ENCODE measurements at places on chromosomes 2 and 18.

GRCh38 chr2:12456293-12457106 lies 260.2 kb upstream of the TRIB2 start:
- H3K27me3 ChIP-seq, result no peaks in the 10 kb centered on the region
- peak overlapping the region; percentile 74 for H3K4me3 ChIP-seq
- peak overlapping the region; percentile 96 for H3K27ac ChIP-seq

DNA sequence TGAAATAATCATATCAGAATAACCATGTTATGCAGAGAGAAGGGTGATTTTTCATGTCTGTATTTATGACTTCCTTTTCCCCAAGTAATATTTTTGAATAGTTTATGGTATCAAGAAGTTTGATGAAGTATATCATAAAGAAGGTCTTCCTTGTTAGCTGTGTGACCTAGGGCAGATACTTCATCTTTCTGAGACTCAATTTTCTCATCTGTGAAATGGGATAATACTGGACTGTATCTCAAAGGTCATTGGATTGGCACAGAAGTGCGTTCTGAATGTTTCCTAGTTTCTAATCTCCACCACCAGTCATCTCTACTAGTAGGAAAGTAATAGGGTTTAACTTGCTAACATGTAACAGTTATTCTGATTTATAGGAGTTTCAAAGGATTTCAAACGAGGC lies 52.6 kb downstream of the DGKD start:
- H3K4me1 ChIP-seq, result peaks cover 38% of the 10 kb centered on the region
- no peak overlapping the region for H3K27ac ChIP-seq
- no peak for DNase-seq

DNA sequence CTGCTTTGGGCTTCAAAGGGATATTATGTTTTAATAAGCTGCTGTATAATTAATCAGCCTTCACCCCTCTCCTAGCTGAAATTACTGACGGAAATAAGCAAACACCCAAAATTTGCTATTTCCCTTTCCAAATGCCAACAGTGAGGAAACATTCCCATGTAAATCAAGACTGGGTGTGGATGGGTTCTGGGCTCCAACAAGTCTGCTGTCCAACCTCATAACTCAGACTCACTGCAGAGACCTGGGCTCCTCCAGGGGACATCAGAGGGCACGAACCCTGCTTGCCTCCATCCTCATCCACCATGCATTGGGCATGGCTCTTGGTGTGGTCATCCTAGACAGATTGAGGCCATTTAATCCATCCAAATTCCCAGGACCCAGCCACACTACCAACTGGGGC lies 173.7 kb downstream of the C1D start:
- DNase-seq, result no peak
- peaks cover 8% of the 10 kb centered on the region for H3K27me3 ChIP-seq
- H3K27ac ChIP-seq, result no peak overlapping the region
- H3K36me3 ChIP-seq, result no peaks in the 10 kb centered on the region

DNA sequence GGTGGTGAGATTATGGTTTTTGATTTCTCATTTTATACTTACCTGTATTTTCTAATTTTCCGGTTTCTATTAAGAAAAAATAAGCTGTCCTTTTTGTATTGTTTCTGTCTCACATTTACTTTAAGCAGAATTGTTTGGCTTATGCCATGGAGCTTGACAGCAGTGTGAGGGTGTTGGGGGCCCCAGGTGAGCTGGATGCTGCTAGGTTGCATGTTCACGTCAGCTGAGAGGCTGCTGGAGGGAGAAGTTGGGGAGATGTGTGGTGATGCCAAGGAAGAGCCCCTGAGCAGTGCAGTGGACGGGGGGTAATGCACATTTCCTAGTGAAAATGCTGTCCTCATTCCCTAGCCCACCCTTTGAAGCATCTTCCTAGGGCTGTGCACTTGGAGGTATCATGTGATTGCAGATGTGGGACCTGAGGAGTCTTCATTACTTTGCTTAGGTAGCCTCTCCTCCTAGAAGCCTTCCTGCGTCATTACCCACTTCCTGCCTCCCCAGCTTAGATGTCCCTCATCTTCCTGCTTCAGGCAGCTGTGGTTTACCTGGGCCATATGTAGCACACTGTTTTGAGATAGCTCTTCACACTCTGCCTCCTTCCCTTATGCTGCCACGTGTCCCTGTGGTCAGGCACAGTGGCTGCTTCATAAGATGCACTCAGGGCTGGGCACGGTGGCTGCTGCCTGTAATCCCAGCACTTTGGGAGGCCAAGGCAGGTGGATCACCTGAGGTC lies 16.2 kb downstream of the ATG16L1 start:
- DNase-seq, result peak; percentile 76
- no peaks in the 10 kb centered on the region for H3K27me3 ChIP-seq
- H3K4me1 ChIP-seq, result peaks cover 74% of the 10 kb centered on the region
- H3K27ac ChIP-seq, result peak overlapping the region; percentile 97
- peaks cover 72% of the 10 kb centered on the region for H3K36me3 ChIP-seq

GRCh38 chr2:182504903-182505302 lies 78.1 kb upstream of the PDE1A start:
- H3K4me1 ChIP-seq, result no peaks in the 10 kb centered on the region
- DNase-seq, result no peak
- no peak overlapping the region for H3K27ac ChIP-seq
- H3K4me3 ChIP-seq, result no peak overlapping the region
- no peaks in the 10 kb centered on the region for H3K27me3 ChIP-seq
- H3K36me3 ChIP-seq, result no peaks in the 10 kb centered on the region

- H3K4me1 ChIP-seq, result peaks cover 10% of the 10 kb centered on the region
- H3K27ac ChIP-seq, result no peak overlapping the region
- peaks cover 14% of the 10 kb centered on the region for H3K27me3 ChIP-seq
- DNase-seq, result no peak
Measured at GRCh38 chr2:216392018-216392562, 19.8 kb upstream of the MARCHF4 start.

DNA sequence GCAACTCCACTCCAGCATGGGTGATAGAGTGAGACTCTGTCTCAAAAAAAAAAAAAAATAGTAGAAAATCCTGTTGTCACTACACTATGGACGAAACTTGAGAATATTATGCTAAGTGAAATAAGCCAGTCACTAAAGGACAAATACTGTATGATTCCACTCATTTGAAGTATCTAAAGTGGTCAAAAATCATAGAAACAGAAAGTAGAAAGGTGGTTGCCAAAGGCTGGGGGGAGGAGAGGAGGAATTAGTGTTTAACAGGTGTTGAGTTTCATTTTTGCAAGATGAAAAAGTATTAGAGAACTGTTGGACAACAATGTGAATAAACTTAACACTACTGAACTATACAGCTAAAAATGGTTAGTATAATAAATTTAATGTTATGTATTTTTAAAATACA lies 18.8 kb upstream of the RMP24 start:
- H3K27ac ChIP-seq, result no peak overlapping the region
- peaks cover 74% of the 10 kb centered on the region for H3K27me3 ChIP-seq
- peaks cover 4% of the 10 kb centered on the region for H3K4me1 ChIP-seq
- H3K36me3 ChIP-seq, result peaks cover 4% of the 10 kb centered on the region

GRCh38 chr2:236112466-236112865 lies 55.7 kb downstream of the GBX2 start:
- H3K27me3 ChIP-seq, result peaks cover 6% of the 10 kb centered on the region
- peaks cover 3% of the 10 kb centered on the region for H3K4me1 ChIP-seq
- H3K27ac ChIP-seq, result no peak overlapping the region

DNA sequence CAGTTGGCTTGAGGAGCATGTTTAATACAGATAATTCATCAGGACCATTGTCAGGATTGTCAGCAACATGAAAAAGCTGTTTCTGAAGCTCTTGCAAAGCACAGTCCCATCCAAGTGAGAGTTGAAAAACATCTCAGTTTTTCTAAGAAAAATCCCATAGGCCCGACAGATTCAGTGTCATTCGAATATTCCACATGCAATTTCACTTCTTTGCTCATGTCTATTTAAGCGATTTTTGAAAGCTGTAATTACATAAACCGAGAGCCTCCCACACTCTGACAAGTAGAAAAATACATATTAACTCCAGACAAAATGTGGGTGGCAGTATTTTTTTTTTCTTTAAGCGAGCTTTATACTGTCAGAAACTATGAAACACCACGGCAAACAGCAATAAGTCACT lies 134.7 kb upstream of the GALNT5 start:
- no peak overlapping the region for H3K27ac ChIP-seq
- no peaks in the 10 kb centered on the region for H3K4me1 ChIP-seq
- DNase-seq, result no peak

DNA sequence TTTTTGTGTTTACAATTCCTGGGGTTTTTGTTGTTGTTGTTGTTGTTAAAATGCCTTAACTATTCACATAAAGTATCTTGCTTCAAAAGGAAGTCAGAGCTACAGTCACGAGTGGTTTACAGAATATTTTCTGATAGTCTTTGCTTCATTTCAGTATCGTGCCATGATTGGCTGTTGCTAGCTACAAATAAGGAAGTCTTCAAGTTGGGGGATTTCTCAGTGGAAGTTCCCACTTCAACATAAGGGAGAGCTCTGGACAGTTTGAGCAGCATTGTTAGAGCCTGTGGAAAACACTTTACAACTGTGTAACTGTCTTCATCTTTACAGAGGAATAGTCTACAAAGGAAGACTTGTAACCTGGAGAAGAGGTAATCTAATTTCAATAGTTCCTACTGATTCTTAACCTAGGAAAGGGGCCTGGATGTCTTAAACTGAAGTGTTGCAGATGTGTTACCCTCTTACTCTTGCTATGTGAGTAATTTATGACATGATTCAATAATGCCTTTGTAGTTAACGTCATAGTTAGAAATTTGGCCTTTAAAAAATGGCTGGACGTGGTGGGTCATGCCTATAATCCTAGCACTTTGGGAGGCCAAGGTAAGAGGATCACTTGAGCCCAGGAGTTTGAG lies 23.4 kb upstream of the TANK start:
- H3K4me1 ChIP-seq, result peaks cover 33% of the 10 kb centered on the region
- H3K36me3 ChIP-seq, result peaks cover 21% of the 10 kb centered on the region
- H3K4me3 ChIP-seq, result peak overlapping the region; percentile 85
- no peaks in the 10 kb centered on the region for H3K27me3 ChIP-seq
- DNase-seq, result peak; percentile 50
- peak overlapping the region; percentile 97 for H3K27ac ChIP-seq

DNA sequence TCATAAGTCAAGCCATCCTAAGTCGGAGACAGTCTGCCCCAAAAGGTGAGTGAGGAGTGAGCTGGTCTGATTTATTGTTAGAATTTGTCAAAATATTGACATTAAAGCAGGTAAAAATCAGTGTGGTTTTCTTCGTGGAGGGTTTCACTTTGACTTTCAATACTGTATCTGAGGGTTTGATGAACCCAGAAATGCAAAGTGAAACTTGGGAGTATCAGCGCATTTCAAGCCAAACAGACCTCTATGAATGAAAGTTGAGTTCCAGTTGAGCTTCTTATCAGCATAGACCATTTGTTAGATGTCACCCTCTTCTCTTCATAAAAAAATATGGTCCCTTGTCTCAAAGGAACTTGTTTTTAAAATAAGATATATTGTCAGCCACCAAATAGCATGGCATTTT lies 21.7 kb upstream of the CXCR4 start:
- H3K4me1 ChIP-seq, result peaks cover 46% of the 10 kb centered on the region
- no peak for DNase-seq
- H3K4me3 ChIP-seq, result peak overlapping the region; percentile 63
- H3K36me3 ChIP-seq, result peaks cover 31% of the 10 kb centered on the region
- no peaks in the 10 kb centered on the region for H3K27me3 ChIP-seq

GRCh38 chr2:113076954-113077669 lies 9.3 kb downstream of the IL1F10 start:
- H3K36me3 ChIP-seq, result no peaks in the 10 kb centered on the region
- H3K4me1 ChIP-seq, result peaks cover 9% of the 10 kb centered on the region
- H3K27me3 ChIP-seq, result peaks cover 70% of the 10 kb centered on the region
- DNase-seq, result no peak
- H3K27ac ChIP-seq, result no peak overlapping the region

DNA sequence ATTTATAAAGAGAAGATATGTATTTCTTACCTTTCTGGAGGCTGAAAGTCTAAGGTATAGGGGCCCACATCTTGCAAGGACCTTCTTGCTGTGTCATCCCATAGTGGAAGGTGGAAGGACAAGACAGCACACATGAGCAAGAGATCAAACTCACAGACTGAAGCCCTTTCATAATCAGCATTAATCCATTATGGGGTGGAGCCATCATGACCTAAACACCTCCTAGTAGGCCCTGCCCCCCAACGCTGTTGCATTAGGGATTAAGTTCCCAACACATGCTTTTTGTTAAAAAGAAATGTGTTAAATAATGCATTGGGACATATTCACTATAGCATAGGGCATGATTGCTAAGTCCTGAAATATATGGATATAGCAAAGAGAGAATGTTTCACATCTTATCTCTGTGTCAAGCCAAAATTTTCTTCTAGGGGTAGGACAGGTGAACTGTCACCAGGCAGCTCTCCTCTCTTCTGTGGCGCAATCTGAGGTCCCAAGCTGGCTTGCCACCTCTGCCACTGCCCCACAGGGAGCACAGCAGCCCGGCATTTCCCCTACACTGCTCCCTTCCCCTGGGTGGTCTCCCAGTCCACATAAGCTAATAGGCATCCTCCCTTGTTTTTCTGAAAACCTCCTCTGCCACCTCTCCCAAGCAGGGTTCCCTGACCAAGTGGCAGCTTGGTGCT lies 8.3 kb upstream of the CTIF start:
- H3K27me3 ChIP-seq, result peaks cover 71% of the 10 kb centered on the region
- H3K4me3 ChIP-seq, result no peak overlapping the region
- peaks cover 2% of the 10 kb centered on the region for H3K36me3 ChIP-seq
- no peak for DNase-seq
- no peaks in the 10 kb centered on the region for H3K4me1 ChIP-seq

DNA sequence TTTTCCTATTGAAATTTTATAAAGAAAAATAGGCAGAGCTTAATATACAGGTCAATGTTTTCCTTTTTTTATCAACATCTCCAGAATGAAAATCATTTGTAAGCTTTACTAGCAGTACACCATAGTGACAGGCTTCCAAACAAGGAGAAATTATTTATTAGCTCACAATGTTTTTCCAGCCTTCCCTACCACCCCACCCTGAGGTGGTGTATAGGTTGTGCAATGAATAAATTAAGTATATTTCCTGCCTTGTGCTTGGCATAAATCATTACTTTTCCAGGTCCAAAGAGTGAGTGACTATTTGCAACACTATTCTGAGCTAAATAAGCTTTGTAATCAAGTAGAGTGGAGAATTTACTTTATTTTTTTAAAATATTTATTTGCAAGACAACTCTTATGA lies 876.2 kb upstream of the POU3F3 start:
- no peaks in the 10 kb centered on the region for H3K4me1 ChIP-seq
- no peak overlapping the region for H3K4me3 ChIP-seq
- no peaks in the 10 kb centered on the region for H3K27me3 ChIP-seq

DNA sequence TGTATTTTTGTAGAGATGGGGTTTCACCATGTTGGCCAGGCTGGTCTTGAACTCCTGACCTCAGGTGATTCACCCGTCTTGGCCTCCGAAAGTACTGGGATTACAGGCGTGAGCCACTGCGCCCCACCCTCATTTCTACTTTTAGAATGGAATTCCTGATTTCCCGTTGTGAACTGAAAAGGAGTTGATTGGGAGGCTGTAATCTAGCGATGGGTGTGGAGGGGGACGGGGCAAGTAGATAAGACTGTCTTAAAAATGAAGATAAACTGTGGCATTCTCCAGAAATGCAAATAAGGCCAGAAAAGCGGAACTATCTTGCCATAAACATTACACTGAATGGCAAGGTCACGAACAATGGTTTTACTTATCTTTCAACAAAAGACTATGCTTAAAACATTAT lies 135.4 kb downstream of the TRIB2 start:
- no peak for DNase-seq
- H3K4me3 ChIP-seq, result no peak overlapping the region
- no peak overlapping the region for H3K27ac ChIP-seq
- peaks cover 4% of the 10 kb centered on the region for H3K36me3 ChIP-seq

All from effector memory CD8-positive, alpha-beta T cell (primary cell).